ENCODE measurements at places on chromosomes 7 and 10. TPM values are rescaled to one million over a fixed set of nuclear protein-coding genes. Genes with fewer than 3 reads are reported as not detected.

The PNLIPRP2 gene
- total RNA-seq = 0.06 TPM

The BLNK gene
- not detected for total RNA-seq

The SSC4D gene
- 1.3 TPM for total RNA-seq

The CPXM2 gene
- total RNA-seq = not detected

The CALN1 gene
- not detected for total RNA-seq

The SPAM1 gene
- total RNA-seq = not detected

The STEAP4 gene
- total RNA-seq = 0.02 TPM

The EVX1 gene
- total RNA-seq = 0.18 TPM

The NIPSNAP2 gene
- total RNA-seq = 47.3 TPM

The KLF14 gene
- 0.06 TPM for total RNA-seq

The CLRN3 gene
- not detected for total RNA-seq

The CALML5 gene
- total RNA-seq = not detected

The PAPSS2 gene
- total RNA-seq = 19.7 TPM

The SDK1 gene
- 0.53 TPM for total RNA-seq

The OLAH gene
- 0.92 TPM for total RNA-seq

The ADRA2A gene
- total RNA-seq = 0.20 TPM

The CCDC172 gene
- total RNA-seq = not detected

The ICA1 gene
- total RNA-seq = 1.1 TPM

The FGFBP3 gene
- total RNA-seq = 2.6 TPM

The SFXN2 gene
- total RNA-seq = 4.1 TPM

The CALHM3 gene
- 0.35 TPM for total RNA-seq

All from A549 treated with AZD2906 at 1 μM for 4 hours (cell line).